ENCODE measurements at places on chromosomes 3 and 15.

DNA sequence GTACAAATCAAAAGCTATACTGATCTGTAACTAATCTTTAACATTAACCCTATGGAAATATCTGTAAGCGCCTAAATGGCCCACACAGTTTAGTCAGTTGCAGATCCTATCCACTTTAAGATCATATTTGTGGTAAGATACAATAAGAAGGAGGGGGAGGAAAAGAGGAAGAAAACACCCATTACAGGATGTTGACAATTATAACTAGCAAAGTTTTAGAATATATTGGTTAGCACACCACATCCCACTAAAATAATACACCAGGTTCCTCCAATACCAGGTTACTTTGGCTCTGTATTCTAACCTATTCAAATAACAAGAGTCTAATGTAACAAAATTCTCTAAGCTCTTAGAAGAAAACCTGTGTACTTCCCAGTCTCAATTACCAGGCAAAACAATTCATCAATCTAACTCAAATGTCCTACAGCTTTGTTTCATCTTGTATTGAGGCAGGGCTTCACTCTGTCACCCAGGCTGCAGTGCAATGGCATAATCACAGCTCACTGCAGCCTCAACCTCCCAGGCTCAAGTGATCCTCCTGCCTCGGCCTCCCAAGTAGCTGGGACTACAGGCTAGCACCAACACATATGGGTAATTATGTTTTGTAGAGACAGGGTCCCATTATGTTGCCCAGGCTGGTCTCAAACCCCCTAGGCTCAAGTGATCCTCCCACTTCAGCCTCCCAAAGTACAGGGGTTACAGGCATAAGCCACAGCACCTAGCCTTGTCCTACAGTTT lies 4.2 kb downstream of the SLC4A7 start:
- DNase-seq = no peak

GRCh38 chr3:33957176-33957575 lies 158.7 kb downstream of the PDCD6IP start:
- no peak for DNase-seq

DNA sequence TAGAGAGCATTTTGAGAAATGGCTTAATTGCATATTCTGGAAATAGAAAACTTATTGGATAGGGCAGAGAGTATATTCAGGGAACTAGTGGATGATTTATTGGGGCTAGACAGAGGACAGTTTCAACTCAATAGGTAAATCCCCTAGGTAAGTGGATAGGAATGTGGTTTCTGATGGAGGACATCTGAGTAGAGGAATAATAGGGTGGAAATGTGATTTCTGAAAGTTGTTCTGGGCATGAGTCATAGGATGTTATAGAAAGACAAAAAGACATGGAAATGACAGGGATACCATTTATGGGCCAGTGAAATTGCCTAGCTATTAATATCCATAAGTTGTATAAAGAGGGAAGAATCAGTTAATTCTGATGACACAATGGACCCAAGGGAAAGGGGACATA lies 563.3 kb upstream of the GOLIM4 start:
- DNase-seq = no peak

- no peak for DNase-seq
Measured at GRCh38 chr3:20080956-20081554, 40.8 kb downstream of the KAT2B start.

GRCh38 chr3:107604057-107604822 lies 81.5 kb downstream of the BBX start:
- DNase-seq = peak; percentile 43

- DNase-seq = no peak
Measured at GRCh38 chr15:90400005-90400758, 12.1 kb downstream of the IQGAP1 start.

GRCh38 chr3:163508206-163508605 lies 1570.1 kb downstream of the SI start:
- DNase-seq = no peak

DNA sequence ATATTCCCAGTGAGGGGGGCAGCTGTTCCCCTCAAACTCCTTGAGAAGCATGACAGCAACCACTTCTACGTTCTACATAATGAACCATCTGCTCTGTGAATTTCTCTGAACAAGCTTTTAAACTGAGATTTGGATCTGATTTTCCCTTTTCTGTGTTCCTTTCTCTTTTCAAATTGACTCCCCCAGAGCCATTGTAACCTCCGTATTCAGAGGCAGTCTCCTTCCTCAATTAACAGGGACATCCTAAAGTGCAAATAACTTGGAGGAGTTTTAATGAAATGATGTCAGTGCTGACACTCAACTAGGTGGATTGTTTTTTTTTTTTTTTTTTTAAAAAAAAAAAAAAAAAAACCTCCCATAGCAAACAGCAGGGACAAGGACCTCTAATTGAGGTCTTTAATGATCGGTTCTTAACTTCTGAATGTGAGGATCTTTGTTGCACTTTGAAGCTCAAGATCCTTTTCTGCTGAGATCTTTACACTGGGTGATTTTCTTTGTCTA lies 48.8 kb downstream of the ADAMTS9 start:
- no peak for DNase-seq

- DNase-seq = peak; percentile 100
Measured at GRCh38 chr3:55160241-55160983, 232.6 kb upstream of the LRTM1 start.

DNA sequence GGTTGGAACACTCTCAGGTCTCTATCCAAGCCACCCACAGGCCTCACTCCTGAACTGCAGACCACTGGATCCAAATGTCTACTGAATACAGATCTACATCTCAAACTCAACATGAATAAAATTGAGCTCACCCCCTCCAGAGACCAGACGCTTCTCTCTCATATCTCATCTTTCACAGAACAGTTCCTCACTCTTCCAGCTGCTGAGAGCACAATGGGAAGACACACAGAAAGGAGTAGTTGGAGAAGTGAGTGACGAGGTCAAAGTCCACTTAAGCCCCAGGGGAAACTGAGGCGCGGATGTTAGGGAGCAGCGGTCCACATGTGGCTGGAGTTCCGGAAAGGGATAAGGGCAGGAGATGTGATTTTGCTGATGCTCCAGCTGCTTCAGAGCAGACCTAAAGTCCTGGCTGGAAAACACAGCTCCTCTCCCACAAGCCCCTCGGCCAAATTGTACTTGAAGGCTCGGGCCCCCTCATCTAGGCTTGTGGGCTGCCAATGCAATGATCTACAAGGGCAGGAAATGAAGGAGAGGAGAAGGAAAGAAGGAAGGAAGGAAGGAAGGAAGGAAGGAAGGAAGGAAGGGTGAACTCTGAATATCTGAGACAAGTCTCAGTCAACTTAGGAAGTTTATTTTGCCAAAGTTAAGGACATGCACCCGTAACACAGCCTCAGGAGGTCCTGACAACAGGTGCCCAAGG lies 211.2 kb upstream of the TLE3 start:
- no peak for DNase-seq

DNA sequence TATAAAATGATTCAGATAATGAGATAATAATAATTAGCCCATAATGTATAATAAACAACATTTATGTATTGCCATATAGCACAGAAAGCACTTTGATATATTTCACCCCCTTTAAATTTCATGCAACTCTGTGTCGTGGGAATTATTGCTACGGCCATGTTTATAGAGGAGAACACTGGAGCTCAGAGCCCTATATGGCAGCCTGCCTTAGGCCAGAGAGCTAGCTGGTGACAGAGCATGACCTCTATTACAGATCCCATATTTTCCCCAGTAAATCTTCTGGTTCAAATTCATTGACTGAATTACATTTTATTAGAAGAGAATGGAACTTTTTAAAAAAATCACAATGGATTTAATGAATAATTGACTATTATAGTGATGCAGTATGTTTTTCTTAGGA lies 25.0 kb downstream of the USP13 start:
- DNase-seq = no peak

GRCh38 chr15:88985547-88986393 lies 72.6 kb upstream of the MFGE8 start:
- no peak for DNase-seq

Measured in HFFc6 (cell line).